Dorsolateral prefrontal cortex (tissue), 122 donors: ENCODE measurements at places on chromosomes 4 and X.

DNA sequence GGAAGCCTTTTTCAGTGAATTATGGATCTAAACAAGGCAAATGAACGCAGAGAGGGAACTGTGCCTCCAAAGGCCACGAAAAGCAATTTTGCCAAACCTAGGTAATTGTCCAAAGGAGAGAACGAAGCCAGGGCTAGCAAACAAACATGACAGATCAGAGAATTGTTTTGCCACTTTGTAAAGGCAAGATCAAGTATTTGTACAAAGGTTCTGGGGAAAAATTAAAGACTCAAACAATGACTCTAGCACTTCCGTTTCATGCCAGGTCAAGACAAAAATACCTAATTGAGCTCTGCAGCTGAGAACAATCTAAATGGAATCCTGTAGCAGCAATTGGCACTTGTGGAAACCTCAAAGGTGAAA is 8.5 kb downstream of the RBM47 start:
- DNase-seq: no peak

- no peak for DNase-seq
These were observed 35.5 kb upstream of the SPATA4 start for GRCh38 chr4:176230836-176231235.

DNA sequence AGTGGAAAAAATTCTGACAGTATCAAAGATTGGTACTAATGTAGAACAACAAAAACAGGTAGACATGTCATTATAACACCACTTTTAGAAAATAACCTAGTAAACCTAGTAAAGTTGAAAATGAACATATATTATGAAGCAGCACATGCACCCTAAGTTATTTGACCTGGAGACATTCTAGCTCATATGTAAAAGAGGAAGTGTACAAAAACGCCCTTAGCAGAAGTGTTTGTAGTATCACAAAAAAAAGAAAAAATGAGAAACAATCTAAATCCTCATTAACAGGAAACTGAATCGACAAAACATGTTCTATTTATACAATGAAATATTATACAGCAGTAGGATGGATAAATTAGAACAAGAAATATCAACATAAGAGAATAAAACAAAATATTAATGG is 318.9 kb upstream of the PPP1R2C start:
- no peak for DNase-seq

DNA sequence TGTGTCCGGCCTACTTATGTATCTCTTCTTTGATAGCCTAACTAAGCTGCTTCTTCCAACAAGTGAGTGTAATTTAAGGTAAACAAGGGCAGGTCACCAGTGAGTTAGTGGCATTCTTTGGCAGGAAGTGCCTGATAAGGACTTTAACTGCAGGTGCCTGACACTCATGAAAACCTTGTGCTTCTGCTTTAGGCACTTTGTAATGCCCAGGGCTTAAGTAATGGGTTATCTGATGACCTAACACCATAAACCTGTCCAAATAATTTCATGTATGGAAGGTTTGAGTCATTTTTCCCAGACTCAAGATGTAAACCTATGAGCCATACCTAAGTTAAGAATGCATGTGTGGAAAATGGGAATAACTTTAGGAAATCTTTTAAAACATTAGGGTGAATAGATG is 43.0 kb downstream of the BCOR start:
- no peak for DNase-seq

GRCh38 chr4:1855333-1856070 is 454 bp downstream of the LETM1 start:
- no peak for DNase-seq

DNA sequence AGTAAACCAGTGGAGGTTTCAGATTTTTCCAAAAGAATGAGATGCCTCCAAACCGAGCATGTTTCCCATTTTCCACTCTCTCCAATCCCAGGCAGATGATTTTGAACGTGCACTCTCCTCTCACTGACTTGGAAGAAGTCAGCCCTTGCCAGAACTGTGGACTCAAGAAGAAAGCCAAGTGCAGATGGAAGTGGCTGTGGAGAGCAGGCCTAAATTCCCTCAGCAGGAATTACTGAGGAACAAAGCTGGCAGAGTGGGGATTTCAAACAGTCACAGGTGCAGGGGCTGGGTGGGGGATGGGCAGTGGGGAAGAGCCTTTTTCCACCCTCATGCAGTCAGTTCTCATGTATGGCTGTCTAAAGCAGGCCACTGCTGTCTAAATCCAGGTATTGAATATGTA is 83.5 kb upstream of the PLAC1 start:
- DNase-seq: no peak

DNA sequence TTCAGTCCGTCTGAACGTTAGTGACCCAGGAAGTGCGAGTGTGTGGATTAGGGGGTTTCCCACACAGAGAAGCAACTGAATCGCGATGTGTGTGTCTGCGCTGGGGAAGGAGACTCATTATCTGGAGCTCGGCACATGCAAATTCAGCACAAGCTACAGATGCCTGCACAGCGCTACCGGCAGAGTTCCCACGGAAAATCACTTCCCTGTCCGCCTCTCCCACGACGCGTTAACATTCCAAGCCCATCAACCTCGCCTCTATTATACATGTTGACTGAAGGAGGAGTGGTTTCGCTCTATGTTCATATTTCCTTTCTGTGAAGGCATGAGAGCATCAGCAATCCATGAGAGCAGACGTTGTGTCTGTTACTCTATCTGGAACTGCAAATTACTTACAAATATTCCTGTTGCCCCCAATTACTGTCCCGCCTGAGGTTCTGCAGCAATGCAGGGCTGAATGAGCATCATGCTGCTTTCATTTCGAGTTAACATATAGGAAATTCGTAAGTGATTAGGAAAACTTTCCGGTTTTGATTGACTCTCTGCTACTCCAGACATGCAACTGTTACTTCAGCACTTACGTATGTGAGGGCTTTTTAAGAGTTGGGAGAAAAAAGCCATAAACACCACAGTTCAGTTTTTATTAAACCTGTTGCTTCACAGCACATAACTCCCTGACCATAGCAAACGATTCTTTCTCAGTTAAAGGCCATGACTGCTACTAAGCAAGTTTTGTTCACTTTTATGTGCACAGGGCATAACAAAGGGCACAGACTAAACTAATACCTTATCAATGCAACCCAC is 15.0 kb upstream of the MTNR1A start:
- no peak for DNase-seq

DNA sequence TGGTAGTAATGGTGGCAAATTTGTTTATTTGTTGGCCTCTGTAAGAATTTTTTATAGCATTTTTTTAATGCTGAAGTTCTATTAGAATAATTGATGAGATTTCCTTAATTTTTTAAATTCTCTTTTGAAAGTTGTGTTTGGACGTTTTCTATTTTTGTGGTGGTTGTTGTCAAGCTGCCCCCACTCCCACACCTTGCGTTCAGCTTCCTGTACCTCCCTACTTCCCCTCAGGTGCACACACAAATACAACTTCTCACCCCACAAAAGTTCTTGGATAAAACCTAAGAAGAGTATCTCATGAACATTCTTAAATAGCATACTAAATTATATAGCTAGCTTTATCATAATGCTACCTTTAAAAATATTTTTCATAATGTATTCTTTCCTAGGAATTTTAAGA is 38.7 kb downstream of the EXOC1 start:
- DNase-seq: no peak

DNA sequence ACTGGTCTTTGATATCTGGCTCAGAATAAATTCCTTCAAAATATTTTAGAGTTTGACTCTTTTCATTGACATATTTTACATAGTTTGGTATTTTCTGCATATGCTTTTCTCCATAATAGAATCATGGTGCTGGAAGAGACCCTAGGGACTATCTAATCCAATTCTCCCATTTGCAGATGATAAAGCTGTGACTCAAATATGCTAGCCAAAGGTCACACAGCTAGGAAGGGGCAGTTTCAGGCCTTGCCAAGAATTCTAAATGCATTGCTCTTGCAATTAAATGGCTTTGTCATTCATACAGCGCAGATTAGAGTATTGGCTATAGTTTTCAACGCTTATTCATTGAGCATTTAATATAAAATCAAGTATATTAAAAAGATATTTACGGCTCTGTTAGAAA is 374.1 kb upstream of the RASGEF1B start:
- DNase-seq: no peak

DNA sequence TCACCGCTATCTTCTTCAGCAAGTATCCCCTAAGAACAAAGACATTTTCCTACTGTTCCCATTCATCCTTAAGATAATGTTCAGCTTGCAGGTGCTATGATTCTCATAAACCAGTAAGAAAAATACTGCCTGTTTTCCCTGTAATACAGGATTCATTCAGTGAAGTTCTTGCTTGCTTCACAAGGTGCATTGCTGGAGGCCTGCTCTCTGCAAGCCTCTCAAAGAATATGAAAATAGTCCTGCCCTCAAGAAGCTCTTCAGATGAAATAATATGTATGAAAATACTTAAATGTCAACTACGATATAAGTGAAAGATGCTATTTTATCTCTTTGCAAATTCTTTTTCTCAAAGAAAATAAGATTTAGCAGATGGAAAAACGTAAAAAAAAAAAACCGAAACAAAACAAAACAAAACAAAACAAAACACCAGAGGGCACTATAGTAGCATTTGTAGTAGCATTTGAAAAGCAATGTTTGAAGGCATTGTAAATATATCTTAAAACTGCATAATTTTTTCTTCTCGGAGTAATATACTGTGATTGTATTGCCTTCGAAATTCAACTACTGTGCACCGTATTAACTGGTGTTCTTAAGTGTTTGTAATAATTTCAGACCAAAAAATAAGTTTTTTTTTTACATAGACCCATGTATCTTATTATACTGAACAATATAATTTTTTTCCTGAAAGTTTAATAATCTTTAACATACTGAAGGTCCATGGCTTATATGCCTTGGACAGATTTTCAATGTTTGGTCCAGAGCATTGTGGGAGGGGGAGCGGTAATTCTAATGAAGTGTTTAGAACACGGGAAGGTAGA is 26.0 kb downstream of the ADH4 start:
- no peak for DNase-seq

GRCh38 chr4:128311659-128312403 is 24.2 kb upstream of the PGRMC2 start:
- DNase-seq: no peak

DNA sequence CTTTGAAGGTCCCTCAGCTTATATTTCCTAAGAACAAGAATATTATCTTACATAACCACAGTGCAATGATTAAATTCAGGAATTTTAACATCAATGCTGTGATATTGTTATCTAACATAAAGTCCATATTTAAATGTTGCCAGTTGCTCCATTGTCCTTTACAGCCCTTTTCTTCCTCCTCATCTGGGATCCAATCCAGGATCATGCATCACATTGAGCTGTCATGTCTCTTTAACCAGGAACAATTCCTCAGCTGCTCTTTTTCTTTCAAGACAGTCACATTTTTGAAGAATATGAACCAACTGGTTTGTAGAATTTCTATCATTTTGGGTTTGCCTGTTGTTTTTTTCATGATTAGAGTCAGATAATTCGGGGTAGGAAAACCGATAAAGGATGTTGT is 12.0 kb downstream of the TMSB4X start:
- no peak for DNase-seq

GRCh38 chr4:531721-532565 is 32.9 kb downstream of the PIGG start:
- DNase-seq: no peak

DNA sequence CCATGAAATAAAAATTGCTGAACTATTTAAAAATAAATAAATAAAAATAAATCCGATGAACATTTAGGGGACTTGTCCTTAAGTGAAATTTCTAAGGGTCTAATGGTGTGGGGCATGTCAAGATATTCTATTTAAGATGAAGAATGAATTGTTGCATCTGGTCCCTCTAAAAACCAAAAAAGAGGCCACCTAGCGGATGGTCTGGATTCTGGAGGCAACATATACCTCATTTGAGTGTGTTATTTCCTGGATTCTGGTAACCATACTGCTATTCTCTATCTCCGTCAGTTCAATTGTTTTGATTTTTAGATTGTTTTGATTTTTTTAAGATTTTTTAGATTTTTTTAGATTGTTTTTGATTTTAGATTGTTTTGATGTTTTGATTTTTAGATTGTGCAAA is 28.3 kb downstream of the AGTR2 start:
- DNase-seq: no peak
